ENCODE measurements at places on chromosomes 4 and X.

GRCh38 chr4:5979981-5980380 lies 38.2 kb downstream of the C4orf50 start:
- no peak for DNase-seq
- H3K4me1 ChIP-seq = no peaks in the 10 kb centered on the region
- H3K36me3 ChIP-seq = no peaks in the 10 kb centered on the region
- no peak overlapping the region for H3K4me3 ChIP-seq

GRCh38 chr4:121189326-121190215 lies 25.4 kb upstream of the TNIP3 start:
- H3K4me3 ChIP-seq = no peak overlapping the region
- no peak for DNase-seq
- H3K36me3 ChIP-seq = no peaks in the 10 kb centered on the region
- H3K27ac ChIP-seq = no peak overlapping the region

DNA sequence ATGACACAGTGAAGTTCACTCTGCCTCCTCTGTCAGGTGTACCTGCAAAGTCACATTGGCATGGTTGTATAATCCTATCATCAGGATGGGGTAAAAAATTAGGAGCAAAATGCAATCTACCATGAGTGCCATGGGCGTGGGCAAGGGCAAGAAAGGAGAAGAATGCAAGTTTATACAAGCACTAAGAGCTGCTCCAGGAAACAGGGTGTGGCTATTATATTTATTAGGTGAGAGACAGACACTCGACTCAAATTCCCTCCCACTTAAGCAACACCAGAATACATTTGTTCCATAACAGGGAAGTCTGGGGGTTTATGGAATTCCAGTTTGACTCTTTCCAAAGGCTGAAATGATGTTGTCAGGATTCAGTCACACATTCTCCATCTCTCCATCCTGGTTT lies 378.8 kb downstream of the BCOR start:
- DNase-seq = no peak
- no peaks in the 10 kb centered on the region for H3K36me3 ChIP-seq
- peaks cover 35% of the 10 kb centered on the region for H3K27me3 ChIP-seq
- no peak overlapping the region for H3K27ac ChIP-seq
- no peaks in the 10 kb centered on the region for H3K4me1 ChIP-seq
- H3K4me3 ChIP-seq = no peak overlapping the region

GRCh38 chr4:128387600-128388351 lies 100.2 kb upstream of the PGRMC2 start:
- H3K4me1 ChIP-seq = no peaks in the 10 kb centered on the region
- peak overlapping the region; percentile 85 for H3K27ac ChIP-seq
- no peaks in the 10 kb centered on the region for H3K27me3 ChIP-seq
- DNase-seq = no peak
- H3K4me3 ChIP-seq = no peak overlapping the region

DNA sequence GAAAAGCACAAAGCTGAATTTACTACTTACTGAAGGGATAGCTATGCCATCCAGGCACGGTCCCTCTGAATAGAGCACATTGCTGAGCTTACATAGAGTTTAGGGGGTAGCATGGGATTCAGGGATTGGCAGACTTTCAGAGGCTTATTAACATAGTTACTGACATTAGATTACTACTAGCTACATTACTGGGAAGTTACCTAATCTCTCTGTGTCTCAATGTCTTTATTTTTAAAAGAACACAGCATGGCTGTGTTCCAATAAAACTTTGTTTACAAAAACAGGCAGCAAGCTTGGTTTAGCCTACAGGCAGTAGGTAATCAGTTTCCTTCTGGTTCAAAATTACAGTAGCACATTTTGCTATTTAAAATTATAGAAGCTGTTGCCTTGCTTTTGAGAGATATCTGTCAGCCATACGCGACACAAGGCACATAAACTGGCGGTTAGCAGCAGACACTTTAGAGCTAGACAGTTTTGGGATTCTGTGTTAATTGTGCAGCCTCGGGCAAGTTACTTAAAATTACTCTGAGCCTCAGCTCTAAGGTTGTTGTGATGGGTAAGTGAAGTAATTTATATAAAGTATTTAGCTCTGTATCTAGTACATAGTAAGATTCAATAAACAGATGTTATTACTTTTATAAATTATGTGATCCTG lies 6.9 kb downstream of the KLHL8 start:
- H3K4me1 ChIP-seq = no peaks in the 10 kb centered on the region
- H3K27me3 ChIP-seq = no peaks in the 10 kb centered on the region
- no peak for DNase-seq
- no peaks in the 10 kb centered on the region for H3K36me3 ChIP-seq

- no peak overlapping the region for H3K4me3 ChIP-seq
- DNase-seq = no peak
- no peaks in the 10 kb centered on the region for H3K4me1 ChIP-seq
- no peaks in the 10 kb centered on the region for H3K36me3 ChIP-seq
- no peaks in the 10 kb centered on the region for H3K27me3 ChIP-seq
- no peak overlapping the region for H3K27ac ChIP-seq
Measured at GRCh38 chr4:150005537-150005936, 72.7 kb upstream of the DCLK2 start.

- no peak for DNase-seq
- H3K4me3 ChIP-seq = no peak overlapping the region
- no peaks in the 10 kb centered on the region for H3K36me3 ChIP-seq
- no peak overlapping the region for H3K27ac ChIP-seq
Measured at GRCh38 chr4:176548571-176548970, 228.8 kb downstream of the SPCS3 start.

DNA sequence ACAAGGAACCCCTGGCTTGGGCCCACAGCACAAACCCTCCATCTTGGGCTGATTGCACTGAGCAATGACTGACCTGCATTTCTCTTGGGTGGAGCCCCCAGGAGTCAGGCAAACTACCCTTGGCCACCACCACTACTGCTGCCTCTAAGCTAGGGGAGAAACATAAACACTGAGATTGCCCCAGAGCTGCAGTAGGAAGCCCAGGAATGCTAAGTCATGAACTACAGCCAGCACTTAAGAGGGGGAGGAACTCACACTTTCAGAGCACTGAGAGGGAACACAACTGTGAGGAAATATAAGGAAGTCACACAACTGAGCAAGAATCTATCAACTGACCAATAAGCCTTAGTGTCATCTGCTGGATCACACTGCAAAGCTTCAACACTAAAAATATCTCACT lies 111.6 kb upstream of the PPP3CA start:
- no peaks in the 10 kb centered on the region for H3K27me3 ChIP-seq
- no peaks in the 10 kb centered on the region for H3K36me3 ChIP-seq
- H3K4me1 ChIP-seq = no peaks in the 10 kb centered on the region

- H3K27ac ChIP-seq = no peak overlapping the region
- no peak for DNase-seq
- no peaks in the 10 kb centered on the region for H3K27me3 ChIP-seq
- no peak overlapping the region for H3K4me3 ChIP-seq
Measured at GRCh38 chr4:104500442-104500841, 5.7 kb upstream of the CXXC4 start.

GRCh38 chr4:15423285-15423711 lies 4.5 kb upstream of the C1QTNF7 start:
- H3K4me3 ChIP-seq = no peak overlapping the region
- no peak for DNase-seq
- no peaks in the 10 kb centered on the region for H3K4me1 ChIP-seq
- H3K27ac ChIP-seq = no peak overlapping the region
- H3K36me3 ChIP-seq = no peaks in the 10 kb centered on the region

DNA sequence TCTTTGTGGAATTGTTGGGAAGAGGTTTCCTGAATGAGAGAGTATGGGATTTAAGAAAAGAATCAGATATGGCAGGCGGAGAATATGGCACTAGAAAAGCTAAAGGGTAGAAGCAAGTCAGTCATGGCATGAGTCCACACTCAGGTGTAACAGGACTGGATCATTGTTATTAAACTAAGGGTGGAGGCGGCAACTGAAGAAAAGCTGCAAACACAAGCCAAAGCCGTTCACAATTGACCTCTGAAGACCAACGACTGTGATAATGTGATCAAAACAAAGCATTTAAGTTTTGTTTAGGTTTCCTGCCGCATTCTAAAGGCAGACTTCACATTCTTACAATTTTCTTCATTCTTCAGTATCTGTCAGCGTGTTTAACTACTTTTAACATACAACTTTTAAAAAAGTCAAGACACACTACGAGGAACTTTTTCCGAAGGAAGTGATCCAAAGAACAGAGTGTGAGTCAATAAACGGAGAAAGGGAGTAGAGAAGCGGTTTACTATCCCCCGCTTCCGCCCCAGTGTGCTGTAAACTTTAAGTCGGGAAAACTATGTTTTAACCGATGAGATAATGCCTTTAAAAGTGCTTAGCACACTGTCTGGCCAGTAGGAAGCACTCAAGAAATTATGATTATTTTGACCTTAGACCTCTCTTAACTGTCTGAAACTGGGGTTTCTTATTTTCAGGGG lies 909 bp upstream of the SLAIN2 start:
- DNase-seq = no peak
- H3K27ac ChIP-seq = peak overlapping the region; percentile 96
- H3K4me3 ChIP-seq = peak overlapping the region; percentile 94
- H3K27me3 ChIP-seq = no peaks in the 10 kb centered on the region
- H3K4me1 ChIP-seq = peaks cover 8% of the 10 kb centered on the region
- H3K36me3 ChIP-seq = no peaks in the 10 kb centered on the region

GRCh38 chrX:3678328-3678727 lies 35.1 kb downstream of the PRKX start:
- H3K4me3 ChIP-seq = no peak overlapping the region
- no peaks in the 10 kb centered on the region for H3K36me3 ChIP-seq
- H3K4me1 ChIP-seq = no peaks in the 10 kb centered on the region
- no peak for DNase-seq
- no peaks in the 10 kb centered on the region for H3K27me3 ChIP-seq

DNA sequence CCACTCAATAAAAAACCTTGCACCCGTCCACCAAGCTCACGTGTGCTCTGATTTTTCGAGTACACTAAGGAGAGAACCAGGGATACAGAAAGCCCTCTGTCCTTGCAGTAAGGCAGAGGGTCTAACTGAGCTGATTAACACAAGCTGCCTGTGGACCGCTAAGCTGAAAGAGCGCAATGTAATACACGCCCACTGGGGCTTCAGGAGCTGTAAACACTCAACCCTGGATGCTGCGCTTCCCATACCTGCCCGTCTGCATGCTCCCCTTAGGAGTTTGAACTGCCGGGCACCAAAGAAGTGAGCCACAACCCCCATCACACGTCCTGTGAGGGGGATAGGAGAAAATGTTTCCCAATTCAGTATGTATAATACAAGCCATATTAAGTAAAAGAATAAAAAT lies 664.8 kb downstream of the PCDH18 start:
- H3K4me3 ChIP-seq = no peak overlapping the region
- no peak for DNase-seq
- no peaks in the 10 kb centered on the region for H3K27me3 ChIP-seq
- no peaks in the 10 kb centered on the region for H3K4me1 ChIP-seq
- H3K36me3 ChIP-seq = no peaks in the 10 kb centered on the region

DNA sequence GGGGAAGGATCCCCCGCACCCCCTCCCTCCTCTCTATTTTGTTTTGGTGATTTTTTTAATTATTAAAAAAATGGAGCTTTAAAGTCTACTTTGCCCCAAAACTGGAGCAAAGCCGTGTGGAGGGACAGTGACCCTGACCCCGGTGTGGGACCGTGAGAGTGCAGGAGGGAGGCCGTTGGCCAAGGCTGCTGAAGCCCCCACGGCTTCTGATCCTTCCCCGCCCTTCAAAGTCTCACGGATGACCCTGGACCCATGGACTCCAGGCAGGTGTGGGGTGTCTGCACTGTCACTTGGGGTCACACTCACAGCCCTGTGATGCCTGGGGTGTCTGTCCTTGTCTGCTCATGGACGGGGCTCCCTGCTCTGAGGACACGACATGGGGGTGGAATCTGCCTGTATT lies 133.3 kb downstream of the CPZ start:
- H3K4me3 ChIP-seq = no peak overlapping the region
- no peaks in the 10 kb centered on the region for H3K36me3 ChIP-seq
- no peak overlapping the region for H3K27ac ChIP-seq
- no peak for DNase-seq
- no peaks in the 10 kb centered on the region for H3K4me1 ChIP-seq

DNA sequence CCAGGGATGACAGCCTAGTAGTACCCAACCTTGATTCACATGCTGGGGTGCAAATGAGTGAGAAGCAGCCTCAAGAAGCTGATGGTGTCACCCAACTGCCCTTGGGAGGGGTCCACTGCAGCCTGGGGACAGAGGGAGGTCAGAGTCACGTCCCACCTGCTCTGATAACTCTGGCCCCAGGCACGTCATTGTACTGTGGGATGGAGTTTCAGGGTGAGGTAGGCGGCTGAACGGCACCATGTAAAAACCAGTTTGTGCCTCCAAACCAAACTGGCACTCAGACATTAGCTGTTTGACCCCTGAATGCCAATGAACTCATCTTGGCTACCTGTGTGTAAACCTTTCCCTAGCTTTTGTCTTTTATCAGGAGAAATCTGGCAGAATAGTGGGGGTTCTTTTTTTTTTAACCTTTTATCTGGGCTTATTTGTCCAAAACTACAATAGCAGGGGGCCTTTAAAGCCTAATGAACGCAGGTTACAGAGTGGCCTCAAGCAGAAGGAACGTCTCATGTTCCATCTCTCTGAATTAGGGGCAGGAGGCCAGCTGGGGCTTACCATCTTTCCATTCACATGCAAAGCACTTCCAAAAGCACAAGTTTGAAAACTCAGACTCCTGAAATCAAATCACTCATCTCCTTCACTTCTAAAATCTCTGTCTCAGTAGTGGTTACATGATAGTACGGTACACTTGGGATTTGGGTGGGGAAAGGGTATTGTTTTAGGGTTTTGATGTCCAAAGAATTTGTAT lies 89.4 kb downstream of the IRF2 start:
- H3K4me3 ChIP-seq = no peak overlapping the region
- H3K36me3 ChIP-seq = no peaks in the 10 kb centered on the region
- H3K4me1 ChIP-seq = peaks cover 4% of the 10 kb centered on the region
- no peak for DNase-seq

GRCh38 chr4:40380647-40381046 lies 45.5 kb downstream of the CHRNA9 start:
- DNase-seq = no peak
- H3K27me3 ChIP-seq = no peaks in the 10 kb centered on the region
- H3K4me3 ChIP-seq = no peak overlapping the region

DNA sequence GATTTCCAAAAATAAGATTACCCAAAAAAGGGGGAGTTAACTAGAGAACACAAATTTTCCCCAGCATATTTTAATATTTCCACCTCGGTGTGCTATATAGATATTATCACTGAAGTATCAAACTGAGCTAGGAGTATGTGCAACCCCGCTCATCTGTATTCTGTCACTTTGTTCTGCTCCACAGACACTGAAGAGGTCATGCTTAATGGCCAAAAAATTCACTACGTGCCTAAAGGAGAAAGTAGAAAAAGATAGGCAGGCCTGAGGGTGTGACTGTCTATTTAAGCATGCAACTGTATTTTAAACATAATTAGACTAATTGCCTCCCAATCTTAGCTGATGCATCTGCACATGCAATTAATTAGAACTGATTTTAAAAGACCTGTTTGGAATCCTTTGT lies 24.5 kb downstream of the SH3RF1 start:
- H3K27me3 ChIP-seq = no peaks in the 10 kb centered on the region
- no peak overlapping the region for H3K27ac ChIP-seq
- no peak overlapping the region for H3K4me3 ChIP-seq
- DNase-seq = no peak

Data from breast epithelium (tissue), 4 donors.